ENCODE measurements at places on chromosomes 2 and 18.
A peak's percentile ranks its signal among the peaks of the same experiment; 100 is the strongest.

- peak; percentile 68 for DNase-seq
Measured at GRCh38 chr2:216548901-216549331, 50.3 kb downstream of the RPL37A start.

DNA sequence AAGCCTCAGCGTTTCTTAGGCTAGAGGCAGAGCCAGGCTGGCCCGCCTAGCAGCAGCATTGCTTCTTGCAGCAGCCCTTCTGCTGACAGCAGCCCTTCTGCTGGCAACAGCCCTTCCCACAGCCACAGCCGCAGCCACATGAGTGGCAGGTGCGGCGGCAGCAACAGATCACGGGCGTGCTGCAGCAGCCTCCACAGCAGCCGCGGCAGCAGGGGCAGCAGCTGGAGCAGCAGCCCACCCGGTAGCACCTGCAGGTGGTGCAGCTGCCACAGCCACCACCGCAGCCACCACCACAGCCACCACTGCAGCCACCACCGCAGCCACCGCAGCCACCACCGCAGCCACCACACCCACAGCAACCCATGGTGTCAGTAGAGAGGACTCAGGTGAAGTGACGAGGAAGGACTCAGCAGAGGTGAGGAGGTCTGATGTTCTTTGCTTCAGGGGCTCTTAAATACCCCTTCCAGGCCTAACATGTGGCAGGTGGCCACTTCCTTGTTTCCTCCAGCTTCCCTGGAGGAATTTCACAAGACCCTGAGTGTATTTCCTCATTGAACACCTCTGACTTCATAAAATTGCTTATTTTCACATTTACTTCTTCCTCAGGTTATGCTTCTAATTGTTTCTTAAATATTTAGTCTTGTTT, at the start of gene SCYGR6:
SCYGR6 (minus strand) TSS at position 364 of the 646 bp plus-strand sequence; CDS start at position 364, 0 bp downstream.
- DNase-seq, result no peak

DNA sequence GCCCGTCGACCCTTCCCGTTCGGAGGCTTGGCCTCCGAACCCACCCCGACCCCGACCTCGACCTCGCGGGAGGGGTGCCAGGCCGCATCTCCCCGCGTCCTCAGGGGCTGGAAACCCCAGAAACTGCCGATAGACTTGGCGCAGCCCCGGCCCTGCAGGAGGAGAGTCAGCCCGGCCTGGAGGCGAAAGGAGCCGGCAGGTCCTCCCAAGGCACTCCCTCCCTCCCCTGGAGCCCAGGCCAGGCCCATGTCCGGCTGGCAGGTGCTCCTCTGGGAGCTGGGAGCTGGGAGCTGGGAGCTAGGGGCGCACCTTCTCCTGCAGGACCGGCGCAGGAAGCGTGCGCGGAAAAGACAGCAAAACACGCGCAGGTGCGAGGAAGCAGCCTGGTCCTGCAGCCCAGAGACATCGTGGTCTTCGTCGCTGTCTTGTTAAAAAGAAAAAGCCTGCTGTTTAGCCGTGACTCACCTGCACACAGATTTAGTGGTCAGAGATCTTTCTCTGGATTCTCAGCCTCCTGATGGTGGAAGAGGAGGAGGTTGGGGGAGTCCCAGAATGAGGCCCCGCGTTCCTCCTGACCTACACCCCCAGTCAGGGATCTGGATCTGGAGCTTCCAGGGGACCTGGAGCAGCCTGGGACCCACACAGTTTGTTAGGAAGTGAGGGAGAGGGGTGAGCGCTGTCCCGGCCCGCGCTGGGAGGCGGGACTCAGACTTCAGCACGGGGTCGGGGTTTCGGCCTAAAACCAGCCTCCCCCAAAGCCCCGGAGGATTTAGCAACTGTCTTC, 660 bp upstream of the MBP start:
- peak; percentile 30 for DNase-seq

GRCh38 chr18:45007531-45007930, 326.8 kb downstream of the SETBP1 start:
- no peak for DNase-seq

GRCh38 chr2:45984896-45985473, 312.2 kb upstream of the EPAS1 start:
- no peak for DNase-seq

DNA sequence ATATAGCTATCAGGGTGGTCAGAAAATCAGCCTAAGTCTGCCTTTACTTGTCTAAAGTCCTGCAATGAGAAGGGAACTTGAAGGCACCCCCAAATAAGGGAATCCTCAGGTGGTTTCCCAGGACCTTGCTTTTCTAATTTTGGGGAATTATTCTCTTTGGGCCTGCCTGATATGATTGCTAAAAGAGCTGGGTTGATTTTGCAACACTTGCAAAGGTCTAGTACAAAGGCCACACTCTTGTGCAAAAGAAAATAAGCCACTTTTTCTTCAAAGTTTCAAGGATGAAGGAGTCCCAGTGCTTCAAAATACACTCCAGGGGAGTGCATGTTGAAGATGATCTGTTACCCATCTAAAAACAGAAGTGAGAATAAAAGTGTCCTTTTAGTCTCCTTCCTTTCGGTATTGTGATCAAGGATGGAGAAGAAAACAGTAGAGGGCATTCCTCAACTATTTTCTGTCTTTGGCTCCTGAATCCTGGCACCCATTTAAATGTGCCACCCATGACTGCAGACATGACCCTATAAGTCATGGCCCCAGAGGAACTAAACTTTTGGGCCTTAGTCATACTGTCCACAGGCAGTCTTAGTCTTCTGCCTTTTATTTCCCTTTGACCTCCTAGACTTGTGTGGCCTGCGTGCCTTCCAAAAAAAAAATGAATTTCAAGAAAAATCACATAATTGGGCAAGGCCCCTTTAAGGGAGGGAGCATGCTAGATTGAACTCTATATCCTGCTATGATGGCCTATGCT, 5.1 kb downstream of the SULT1C3 start:
- DNase-seq, result no peak

- no peak for DNase-seq
Measured at GRCh38 chr2:2581331-2582159, 250.5 kb upstream of the MYT1L start.

GRCh38 chr2:28972778-28973335, 8.2 kb upstream of the TOGARAM2 start:
- no peak for DNase-seq

GRCh38 chr2:239433777-239434403, 33.1 kb upstream of the HDAC4 start:
- DNase-seq, result no peak

DNA sequence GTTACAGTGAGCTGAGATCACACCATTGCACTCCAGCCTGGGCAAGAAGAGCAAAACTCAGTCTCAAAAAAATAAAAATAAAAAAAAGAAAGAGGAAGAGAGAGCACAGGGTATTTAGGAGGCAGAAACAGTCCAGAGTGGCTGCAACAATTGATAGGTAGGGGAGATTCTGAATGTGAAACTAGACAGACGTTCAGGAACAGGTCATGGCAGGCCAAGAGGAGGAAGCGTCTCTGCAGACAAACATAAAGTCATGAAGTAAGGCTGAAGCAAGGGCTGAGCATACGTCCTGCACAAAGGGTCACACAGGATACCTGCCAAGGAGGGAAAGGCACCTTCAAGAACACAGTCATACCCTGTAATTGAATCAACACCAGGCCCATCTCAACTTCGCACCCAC, 64.1 kb upstream of the ZNF532 start:
- no peak for DNase-seq

DNA sequence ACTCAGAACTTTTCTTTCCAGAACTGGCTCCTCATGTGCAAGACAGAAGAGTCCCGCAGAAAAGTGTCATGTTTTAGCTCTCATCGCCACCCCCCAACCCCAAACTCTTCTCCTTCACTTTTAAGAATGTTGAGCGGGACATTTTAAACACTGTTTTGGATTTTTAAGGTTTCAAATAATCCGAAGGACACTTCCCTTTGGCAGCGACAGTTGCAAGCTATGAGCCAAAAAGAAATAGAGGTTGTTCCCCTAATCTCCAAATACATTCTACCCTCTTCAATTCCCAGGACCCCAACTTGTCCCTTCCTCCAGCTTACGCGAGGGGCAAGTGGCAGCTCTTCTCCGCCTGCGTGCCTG, 678 bp upstream of the UBE2E3 start:
- DNase-seq, result no peak

- no peak for DNase-seq
Measured at GRCh38 chr2:153543635-153544071, 65.1 kb upstream of the RPRM start.

DNA sequence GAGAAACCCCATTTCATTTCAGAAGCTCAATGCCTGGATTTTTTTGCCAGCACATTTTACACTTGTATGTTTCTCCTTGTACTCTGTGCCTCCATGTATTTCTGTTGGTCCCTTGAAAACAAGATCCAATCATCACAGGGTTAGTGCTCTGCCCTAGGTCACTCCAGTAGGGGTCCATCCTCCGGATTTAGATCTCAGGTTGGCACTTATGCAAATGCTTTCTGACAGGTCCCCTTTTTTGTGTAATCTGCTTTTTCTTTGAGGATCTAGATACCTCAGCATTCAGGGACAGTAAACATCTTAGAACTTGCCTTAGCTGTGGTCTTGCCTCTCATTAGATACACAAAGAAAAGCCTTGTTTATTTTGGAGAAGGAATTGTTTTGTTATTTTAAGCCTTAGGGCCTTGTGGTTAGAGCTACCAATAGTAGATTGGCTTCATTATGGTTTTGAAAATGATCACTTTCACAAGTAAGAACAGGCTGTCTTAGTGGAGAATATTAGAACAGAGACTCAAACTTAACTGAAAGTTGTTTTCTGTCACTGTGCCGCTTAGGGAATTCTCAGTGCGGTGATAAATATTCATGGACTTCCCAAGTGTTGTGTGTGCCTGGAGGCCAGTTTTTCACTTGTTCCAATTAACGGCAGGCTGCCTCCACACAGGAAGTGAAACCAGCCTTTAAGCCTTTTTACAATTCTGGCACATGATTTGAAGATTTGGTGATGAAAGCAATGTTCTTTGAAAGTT, 7.8 kb downstream of the MERTK start:
- no peak for DNase-seq

Data from heart left ventricle (tissue), 16 donors.